ENCODE measurements at places on chromosomes 11 and 22.

DNA sequence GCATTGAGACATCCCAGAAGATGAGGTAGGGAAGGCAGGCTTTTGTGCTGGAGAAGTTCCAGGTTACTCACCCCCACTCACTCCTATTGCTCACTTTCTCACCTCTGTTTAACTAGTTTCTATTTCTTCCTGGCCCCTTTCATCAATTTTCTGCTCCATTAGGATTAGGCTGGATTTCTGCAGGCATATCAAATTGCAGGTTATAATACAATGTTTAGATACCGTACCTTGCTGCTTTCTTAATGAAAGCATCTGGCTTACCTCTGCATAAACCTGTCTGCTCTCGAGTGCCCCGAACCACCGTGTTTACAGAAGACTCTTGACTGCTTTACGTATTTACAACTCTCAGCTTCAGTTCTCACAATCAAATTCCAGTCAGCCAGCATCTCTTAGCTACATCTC is 173.7 kb downstream of the ADAMTS15 start:
- peak; percentile 13 for DNase-seq

DNA sequence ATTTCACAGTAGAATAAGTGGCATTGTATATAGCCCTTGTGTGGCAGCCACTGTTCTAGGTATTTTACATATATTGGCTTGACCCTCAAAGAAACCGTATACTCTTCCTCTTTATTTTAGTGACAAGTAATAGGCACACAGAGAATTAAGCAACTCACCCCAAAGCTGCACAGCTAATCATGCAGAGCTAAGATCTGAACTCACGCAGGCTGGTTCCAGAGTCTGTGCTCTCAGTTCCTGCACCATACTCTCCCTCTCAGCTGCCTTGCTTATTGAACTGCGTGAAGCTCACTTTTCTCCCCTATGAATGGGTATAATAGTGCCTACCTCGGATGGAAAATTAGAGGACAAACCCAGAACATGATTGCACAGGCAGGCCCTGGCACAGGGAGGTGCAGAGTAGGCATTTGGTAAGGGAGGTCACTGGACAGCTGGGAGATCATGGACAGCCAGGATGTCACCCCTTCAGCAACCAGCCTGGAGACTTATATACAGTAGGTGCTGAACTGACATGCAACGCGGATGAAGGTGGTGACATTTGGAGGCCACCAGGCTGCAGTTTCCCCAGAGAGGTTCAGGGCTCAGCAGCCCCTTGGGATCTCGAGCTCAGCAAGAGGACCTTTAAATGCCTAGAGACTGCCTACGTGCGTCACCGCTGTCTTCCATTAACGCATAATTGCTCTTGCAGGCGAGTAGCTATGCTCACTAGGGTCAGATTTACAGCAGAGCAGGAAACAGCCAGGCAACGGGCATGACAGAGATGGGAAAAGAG is 78.4 kb upstream of the TP53I11 start:
- no peak for DNase-seq

DNA sequence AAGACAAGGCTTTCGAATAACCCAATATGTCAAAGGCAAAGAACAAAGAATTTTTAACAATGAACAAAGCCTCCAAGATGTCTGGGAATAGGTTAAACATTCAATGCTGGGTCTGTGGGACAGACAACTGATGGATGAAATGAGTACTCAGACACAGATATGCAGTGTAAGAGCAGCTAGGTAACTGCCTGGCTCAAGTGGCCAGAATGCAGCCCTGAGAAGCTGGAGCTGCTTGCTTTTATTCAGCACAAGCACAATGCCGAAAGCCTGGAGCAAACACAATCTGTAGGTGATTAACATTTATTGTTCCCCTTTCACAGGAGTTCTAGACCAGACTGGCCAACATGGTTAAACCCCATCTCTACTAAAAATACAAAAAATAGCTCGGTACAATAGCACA is 24.0 kb downstream of the GLYAT start:
- DNase-seq = no peak

DNA sequence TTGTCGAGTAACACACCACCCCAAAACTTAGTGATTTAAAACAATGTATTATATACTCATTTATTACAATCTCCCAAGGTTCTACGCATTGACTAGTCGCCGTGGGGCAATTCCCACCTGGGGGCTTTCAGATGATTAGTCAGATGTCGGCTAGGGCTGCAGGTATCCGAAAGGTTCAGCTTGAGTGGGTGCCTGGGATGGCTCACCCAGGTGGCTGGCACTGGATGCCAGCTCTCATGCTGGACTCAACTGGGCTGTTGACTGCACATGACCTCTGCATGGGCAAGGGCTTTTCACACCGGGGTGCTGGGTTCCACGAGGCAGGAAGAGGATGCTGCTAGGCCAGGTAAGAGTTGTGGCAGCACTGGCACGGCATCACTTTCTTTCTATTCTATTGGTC is 21.9 kb upstream of the MICAL2 start:
- DNase-seq = no peak

- DNase-seq = no peak
These were observed 371.1 kb downstream of the DDX10 start for GRCh38 chr11:109036011-109036410.

- no peak for DNase-seq
These were observed 2.3 kb upstream of the TMEM45B start for GRCh38 chr11:129813231-129813791.

GRCh38 chr11:2573240-2574042 is 126.4 kb downstream of the KCNQ1OT1 start:
- DNase-seq = no peak

GRCh38 chr22:32612834-32613233 is 138.2 kb downstream of the FBXO7 start:
- DNase-seq = no peak

- no peak for DNase-seq
These were observed 203.4 kb downstream of the LRRC4C start for GRCh38 chr11:41256041-41256440.

DNA sequence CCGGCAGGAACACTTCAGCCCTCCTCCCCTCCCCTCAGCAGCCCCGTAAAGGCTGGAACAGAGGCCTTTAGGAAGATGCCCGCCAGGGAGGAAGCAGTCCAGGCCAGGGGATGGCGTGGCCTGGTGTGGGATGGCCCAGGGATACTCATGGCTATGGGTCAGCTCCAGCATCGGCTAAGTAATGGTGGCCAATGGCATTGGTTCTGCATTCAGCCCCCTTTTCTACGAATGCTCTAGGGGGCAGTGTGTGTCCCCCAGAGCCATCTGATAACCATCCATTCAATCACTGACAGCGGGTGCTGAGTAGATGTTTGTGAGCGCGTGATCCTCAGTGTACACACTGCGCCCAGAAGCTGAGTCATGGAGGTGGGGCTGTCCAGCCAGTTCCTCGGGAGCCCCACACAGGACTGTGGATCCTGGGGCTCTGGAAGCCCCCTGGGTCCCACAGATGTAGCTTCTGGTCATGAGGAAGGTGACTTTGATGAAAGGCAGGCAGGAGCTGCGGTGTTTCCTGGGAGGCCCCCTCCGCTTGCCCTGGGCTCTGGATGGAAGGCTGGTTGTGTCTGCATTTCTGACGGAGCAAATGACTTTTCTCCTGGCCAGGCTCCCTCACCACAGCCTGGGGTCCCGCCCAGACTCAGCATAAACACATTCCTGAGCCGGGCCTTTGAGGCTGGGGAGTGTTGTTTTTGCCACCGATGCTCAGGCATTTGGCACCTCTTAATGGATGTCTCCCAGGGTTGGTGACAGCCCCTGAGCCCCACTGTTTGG is 46.5 kb downstream of the FBLN1 start:
- DNase-seq = no peak

DNA sequence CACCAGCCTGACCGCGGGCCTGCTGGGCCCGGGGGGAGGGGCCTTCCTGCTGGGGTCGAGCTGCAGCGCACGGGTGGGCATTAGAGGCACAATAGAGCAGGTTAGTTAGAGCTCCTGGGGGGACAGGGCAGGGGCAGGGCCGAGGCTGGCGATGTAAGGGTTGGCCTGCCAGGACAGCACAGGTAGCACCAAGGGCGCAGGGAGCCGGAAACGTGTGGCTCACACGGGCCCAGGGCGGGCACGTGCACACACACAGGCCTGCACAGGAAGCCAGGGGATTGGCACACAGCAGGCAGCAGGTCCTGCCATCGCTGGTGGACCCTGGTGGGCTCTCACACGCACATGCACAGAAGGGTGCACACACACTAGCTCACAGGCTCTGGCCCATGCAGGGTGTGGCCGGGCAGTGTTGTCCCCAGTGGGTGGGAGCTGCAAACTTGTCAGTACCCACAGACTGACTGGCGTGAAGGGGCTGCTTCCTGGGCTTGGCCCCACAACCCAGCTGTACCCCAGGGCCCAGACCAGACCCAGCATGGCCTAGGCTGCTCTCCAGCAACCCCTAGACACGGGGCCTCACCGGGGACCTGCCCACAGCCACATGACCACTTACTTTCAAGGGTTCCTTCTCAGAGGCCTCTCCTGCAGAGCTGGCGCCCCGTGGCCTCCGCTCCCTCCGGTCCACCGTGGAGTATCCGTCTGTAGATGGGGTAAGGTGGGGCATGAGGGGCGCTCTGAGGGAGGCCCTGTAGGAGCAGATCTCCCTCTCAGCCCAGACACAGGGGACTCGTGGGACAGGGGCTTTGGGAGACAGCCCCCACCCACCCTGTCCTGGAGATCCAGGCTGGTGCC is 29.9 kb upstream of the TXNRD2 start:
- DNase-seq = no peak

DNA sequence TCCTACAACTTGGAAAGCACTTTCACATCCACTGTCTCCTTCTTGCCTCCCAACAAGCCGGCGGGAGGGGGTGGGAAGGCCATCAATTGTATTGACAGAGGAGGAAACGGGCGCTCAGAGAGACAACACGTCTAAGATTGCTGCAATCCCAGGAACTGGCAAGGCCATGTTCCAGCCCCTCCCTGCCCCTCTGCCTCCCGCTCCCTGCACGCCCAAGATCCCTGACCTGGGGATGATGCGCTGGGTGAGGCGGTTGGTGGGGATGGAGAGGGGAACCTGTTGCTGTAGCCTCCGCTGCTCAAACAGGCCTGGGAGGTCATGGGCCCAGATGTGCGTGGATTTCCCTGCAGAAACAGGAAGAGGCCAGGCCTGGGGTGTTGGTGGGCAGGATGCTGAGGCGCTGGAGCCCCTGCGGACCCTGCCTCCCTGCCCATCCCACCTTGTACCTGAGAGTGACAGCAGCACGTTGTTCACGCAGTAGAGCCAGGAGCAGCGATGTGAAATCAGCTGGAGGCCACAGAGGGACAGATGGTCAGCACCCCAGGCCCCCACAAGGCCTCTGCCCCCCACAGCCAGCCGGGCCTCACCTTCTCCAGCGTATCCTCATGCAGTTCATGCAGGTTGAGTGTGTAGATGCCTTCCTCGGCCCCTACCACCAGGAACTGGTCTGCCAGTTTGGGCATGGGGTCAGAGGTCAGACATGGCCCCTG is 6.8 kb downstream of the MAP4K2 start:
- no peak for DNase-seq

DNA sequence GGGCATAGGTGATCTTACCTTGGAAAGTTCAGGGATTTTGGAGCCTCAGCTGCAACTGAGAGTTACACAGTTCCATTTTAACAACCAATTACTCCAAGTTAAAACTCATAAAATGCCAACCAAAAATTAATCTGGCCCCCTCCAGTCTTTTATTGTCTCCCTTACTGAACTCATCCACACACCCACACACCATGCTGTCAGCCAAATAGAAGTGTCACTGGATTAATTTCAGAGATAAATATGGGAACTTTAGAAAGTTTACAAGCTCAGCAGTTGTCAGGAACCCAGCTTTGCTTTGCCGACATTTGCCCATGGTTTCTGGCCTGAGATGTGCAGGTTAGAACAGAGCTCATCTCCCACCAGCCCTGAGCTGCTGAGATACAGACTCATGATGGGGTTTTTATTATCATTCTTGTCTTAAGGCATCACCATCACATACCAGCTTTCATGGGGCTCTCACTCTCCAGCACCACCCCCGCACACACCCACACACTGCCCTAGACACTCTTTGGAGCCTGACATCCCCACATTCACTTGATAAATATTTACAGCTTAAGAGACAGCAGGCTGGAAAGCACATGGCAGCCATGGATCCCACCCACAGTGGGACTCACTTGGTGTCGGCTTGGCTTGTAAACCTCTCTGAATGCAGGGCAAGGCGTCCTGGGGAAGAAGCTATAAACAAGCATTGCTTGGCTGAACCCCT is 23.7 kb upstream of the CTR9 start:
- no peak for DNase-seq

DNA sequence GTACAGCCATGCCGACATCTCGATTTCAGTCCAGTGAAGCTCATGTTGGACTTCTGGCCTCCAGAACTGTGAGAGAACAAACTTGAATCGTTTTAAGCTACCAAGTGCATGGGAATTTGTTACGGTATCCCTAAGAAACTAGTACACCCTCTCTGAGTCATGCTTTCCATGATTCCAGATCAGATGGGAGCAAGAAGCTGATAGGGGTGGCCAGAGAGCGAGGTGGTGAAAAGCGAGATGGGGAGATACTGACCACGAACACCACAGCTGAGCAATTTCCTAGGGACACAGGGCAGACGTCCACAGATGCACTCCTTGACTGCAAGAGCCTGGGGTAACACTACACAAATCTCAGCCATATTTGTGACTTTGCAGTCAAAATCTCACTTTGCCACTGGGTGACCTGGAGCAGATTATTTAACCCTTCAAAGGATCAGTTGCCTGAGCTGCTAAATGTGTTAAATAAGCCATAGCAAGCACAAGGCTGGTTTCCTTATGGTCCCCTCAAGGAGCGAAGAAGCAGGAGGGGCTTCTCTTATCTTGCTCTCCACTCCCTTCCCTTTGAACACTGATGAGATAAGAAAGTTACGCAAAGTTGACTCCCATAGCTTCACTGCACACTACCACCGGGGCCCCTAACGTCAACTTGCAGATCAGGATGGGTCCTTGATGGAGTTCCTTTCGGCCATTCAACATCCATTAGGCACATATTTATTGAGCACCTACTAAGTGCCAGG is 22.6 kb upstream of the RCN1 start:
- no peak for DNase-seq

DNA sequence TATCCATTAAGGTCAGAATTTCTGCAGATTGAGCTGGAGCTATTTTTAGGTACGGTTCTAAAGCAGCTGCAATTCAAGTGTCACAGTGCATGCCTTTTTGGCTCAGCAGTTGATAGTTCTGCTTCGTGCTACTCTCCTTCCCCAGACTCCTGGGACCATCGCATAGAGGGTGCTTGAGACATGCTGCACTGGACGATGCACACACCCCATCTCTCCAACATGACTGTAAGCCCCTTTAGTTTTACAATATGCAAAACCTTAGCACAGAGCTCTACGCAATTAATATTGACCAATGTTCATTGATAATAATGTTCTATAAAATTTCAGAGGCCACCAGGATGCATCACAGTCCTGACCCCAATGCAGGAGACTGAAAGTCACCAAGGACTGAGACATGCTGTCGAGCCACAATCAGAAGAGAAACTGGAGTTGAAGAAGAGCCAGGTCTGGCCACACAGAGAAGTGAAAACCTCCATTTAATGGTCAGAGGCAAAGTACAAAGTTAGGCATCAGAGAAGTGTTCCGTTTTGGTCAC is 120.9 kb upstream of the ZC3H12C start:
- no peak for DNase-seq

All from NCI-H774 (cell line).